IPS DF 6.9 (cell line): ENCODE measurements at places on chromosomes 12 and 14.

- no peak for DNase-seq
These were observed 34.6 kb downstream of the TESC start for GRCh38 chr12:117064596-117064995.

DNA sequence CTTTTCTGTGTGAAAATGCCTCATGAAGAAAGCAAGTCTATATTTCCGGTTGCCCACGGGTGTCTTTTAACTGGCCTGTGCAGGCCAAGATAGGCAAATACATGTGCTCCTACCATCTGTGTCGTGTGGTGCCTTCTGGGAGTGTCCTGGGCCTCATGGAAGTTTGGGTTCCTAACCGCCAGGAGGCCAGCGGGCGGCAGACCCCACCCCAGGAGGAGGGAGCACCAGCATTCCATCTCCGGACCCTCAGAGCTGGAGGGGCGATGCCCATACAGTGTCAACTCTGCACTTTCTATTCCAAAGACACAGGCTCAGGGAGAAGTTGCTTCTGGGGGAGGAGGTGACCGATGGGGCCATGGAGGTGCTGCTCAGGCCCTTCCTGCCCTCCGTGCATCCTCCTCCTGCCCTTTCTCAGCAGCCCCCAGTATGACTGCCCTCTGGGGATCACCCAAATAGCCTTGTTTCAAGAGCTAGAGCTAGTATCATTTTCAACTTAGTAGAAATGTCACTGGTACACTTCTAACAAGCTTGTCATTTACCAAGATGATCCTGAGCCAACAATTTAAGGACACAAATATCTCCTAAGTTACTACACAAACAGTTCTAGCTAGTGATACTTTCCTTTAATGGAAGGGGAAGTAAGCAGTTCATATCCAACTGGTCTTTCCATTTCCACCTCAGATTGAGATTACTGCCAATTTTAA, 17.8 kb downstream of the CCDC92 start:
- DNase-seq = no peak

GRCh38 chr14:104385111-104385510, 194.5 kb upstream of the C14orf180 start:
- DNase-seq = no peak

DNA sequence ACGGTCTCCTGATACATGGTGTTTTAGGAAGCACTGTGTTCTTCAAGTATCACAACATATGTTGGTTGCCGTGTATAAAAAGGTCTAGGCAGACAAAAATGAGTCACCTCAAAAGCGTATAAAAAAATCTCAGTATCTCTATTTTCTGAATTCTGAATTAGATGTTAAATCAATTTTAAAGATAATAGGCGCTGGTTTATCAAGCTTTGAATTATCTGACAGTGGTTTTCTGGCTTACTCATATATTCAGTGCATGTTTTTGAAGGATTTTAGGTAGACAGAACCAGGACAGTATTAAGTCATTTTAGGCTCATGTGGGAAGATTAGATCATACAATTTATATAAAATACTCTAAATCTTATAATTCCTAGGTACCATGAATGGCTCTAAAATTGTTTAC, 110.8 kb downstream of the TMTC2 start:
- no peak for DNase-seq

- DNase-seq = no peak
These were observed 180.5 kb downstream of the KITLG start for GRCh38 chr12:88399811-88400210.

GRCh38 chr14:85040046-85040685, 489.8 kb upstream of the FLRT2 start:
- DNase-seq = no peak

GRCh38 chr14:33555710-33556350, 395.0 kb downstream of the EGLN3 start:
- DNase-seq = no peak

- peak; percentile 48 for DNase-seq
These were observed 505 bp downstream of the KCNC2 start for GRCh38 chr12:75208856-75209811.

- DNase-seq = no peak
These were observed 39.2 kb upstream of the PLXNC1 start for GRCh38 chr12:94109160-94109559.

DNA sequence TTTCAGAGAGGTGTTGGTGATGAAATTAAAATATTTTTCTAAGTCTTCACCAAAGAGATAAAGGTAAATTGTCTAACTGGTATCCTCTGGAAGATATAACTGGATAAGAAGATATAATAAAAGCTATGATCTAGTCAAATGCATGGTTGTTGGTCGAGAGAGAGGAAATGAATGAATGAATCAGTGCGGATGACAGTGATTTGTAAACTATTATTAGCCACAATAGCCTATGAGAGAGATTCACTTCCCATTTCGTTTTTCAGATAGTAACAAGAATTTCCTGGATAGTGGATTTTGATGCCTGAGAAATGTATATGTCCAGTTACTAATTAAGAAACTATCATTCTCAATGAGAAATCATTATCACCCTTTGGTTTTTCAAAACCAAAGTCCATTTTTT, 63.1 kb downstream of the HEATR5A start:
- no peak for DNase-seq

GRCh38 chr14:77302926-77303325, 17.8 kb downstream of the POMT2 start:
- no peak for DNase-seq

GRCh38 chr12:105677672-105678071, 347.2 kb downstream of the C12orf75 start:
- no peak for DNase-seq
